AG04450 (cell line): ENCODE measurements at places on chromosomes 12 and 14.

DNA sequence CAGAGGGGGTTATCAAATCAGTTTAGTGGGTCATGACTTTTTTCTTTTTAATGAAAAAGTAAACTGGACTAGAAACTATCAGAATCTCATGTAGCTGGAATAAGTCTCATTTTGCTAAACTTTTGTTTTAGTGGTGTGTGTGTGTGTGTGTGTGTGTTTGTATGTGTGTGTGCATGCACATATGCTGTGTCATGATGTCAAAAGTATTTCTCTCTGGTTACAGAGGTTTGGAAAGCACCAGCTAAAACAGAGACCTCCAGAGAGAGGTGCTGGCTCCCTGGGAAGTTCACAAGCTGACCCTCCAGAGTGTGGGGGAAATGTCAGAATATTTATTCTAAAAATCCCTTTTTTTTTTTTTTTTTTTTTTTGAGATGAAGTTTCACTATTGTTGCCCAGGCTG is 114.7 kb downstream of the LGMN start:
- DNase-seq: no peak

DNA sequence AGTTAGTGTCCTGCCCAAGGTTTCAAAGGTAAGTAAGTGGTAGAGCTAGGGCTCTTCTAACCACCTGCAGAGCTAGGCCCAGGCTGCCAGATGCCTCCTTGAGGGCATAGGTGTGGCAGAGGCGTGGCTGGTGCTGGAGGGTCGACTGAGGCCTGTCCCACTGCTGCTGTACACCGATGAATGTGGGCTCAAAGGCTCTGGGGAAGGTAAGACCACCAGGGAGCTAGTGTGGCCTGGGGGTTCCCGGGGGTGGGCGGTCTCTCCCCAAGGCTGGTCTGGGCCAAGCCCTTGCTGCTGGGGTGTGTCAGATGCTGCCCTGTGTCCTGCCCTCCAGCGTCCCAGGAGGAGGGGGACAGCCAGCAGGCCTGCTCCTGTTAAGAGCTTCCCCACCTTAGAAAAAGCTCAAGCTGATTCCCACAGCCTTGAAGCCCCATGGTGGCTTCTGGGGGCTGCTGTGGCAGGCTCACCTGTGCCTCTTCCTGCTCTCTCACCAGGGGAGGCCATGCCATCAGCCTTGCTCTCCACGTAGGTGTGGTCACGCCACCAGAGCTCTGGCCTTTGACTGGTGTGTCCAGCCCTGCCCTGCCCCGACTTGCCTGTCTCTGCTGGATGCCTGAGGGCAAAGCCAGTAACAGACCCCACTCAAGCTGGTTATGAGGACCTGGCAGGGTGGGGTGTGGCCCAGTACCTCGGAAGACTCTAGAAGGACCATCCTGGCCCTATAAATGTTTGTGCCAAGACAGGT is 36.8 kb downstream of the SH2B3 start:
- no peak for DNase-seq

DNA sequence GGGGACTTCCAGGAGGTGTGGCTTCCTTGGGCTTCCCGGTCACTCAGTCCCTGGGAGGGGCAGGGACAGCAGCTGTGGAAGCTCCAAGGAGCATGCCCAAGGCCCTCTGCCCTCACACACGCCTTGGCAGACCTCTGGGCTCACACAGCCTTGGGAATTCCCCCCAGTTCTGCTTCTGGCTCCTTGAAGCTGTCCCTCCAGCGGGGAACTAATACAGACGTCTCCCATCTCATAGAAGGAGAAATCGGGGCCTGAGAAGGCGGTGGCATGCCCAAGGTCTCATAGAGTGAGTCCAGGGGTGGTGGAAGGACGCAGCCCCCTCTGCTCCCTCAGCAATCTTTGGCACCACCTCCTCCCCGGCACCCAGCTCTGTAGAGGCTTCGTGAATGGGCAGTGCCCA is 15.7 kb upstream of the TMEM119 start:
- DNase-seq: no peak

DNA sequence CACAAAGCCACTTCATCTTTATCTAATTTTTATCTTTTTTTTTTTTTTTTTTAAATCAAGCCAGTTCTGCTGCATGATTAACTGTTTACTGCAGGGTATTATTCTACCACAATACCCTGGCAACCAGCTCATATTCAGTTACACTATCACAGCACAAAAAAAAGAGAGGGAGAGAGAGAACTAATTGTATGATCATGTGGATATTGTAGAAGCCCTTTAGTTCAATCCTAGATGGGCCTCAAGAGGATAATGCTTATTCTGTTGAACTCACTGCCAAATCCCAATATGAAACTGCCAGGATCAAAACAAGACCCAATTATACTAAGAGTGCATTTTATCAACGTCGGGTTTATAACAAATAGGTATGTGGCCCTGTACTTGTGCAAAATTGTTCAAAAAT is 51.5 kb downstream of the MED13L start:
- no peak for DNase-seq

GRCh38 chr12:133256321-133256720 is 20.6 kb upstream of the ANHX start:
- DNase-seq: no peak

GRCh38 chr14:104252256-104253215 is 114.1 kb downstream of the KIF26A start:
- no peak for DNase-seq

DNA sequence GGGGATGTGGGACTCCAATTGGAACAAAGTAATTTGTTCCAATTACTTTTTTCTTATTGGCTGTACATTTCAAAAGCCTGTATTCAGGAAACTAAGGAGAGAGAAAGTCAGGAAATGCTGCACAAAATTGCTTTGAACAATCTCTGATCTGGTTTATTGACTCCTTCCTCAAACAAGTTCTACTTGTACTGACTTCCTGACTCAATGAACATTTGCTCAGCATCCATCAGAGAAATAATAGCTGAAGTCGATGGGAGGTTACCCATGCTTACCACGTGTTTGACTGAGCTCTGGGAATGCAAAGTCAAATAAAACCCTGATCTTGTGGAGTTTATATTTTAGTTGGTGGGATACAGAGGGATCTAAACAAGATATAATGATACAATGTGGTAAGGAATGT is 15.4 kb upstream of the C12orf75 start:
- no peak for DNase-seq

- DNase-seq: no peak
Measured at GRCh38 chr12:44851586-44851985, 24.5 kb downstream of the NELL2 start.

DNA sequence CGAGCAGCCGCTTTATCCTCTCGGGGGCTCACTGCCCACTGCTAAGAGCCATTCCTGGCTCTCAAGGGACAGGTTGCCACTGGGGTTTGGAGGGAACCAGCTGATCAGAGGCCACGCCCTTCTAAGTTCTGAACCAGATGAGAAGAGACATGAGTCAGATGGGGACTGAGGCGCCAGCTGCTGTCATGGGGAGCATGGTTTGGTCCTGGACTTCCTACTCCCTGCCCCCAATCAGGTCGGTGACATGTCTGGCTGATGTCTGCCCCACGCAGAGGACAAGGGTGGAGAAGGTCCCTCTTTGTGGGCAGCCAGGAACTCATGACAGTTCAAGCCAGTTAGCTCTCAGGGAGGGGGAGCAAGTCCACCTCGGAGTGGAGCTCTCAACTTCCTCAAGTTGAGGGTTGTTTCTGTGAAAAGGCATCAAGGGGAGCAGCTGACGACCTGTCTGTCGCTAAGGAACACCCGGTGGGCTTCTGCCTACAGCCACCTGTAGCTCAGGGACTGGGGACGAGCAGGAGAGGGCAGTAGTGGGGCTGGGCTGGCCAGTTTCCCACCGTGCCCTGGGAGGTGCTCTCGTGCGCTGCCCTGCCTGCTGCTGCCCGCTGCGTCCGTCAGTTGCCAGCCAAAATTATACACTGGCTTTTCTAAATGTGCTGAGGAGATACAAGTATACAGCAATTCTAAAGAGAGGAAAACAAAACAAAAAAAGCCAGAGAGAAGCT is 20.5 kb downstream of the PSMC1 start:
- no peak for DNase-seq

DNA sequence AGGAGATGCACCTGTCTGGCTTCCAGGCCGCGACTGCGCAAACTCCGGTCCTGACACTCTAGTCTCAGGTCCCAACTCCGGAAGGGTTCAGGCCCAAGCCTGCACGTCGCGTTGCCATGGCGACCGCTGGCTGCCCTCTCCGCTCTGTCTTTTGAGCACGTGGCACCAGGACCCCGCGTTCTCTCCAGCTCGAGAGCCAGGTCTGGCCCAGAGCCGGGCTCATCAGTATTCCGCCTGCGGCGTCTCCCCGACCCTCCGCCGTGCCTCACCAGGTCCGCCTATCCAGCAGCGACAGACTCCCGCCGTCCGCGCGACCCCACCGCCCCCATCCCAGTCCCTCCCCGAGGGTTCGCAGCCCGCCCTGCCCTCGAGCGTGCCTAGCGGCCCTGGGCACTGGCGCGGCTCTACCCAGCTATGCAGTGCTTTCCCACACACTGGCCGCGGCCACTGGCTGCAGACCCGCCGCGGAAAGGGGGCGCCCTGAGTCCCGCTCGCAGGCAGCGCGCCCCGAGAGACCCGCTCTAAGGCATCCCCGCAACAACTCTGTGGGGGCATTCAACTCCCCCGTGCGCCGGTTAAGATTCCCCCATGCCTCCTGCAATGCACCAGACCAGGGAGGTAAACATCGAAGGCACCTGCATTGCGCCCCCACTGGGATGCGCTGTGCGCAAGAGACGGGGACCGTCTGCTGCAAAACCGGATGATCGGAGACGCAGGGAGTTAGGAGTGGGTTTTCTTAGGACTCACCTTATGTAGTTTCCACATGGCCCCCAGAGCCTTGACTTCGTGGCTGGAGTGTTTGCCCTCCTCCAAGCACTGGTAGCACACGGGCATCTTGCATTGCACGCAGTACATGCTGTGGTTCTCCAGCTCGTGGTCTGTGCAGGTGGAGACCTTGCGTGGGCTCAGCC is 1.3 kb downstream of the TRIM9 start:
- no peak for DNase-seq

GRCh38 chr14:59882957-59883356 is 12.4 kb upstream of the RTN1 start:
- DNase-seq: no peak

- no peak for DNase-seq
Measured at GRCh38 chr12:1633459-1633858, 4.4 kb downstream of the WNT5B start.

- no peak for DNase-seq
Measured at GRCh38 chr12:25126101-25126500, 68.9 kb downstream of the DNAI7 start.

GRCh38 chr12:103169-103981 is 36.8 kb downstream of the IQSEC3 start:
- no peak for DNase-seq

GRCh38 chr12:125403843-125404242 is 338.6 kb downstream of the AACS start:
- no peak for DNase-seq

GRCh38 chr12:82537436-82537835 is 149.3 kb upstream of the TMTC2 start:
- no peak for DNase-seq

GRCh38 chr12:14327711-14328110 is 37.8 kb upstream of the ATF7IP start:
- DNase-seq: no peak

DNA sequence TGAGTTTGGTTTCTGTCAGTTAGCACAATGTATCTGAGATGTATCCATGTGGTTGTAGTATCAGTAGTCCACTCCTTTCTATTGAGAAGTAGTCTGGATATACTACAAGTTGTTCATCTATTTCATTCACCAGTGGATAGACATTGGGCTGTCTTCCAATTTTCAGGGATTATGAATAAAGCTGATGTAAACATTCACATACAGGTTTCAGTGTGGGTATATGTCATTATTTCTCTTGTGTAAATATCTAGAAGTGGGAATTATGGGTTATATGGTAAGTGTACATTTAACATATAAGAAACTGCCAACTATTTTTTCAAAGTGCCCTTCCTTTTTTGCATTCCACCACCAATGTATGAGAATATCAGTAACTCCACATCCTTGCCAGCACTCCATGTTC is 35.9 kb downstream of the PHLDA1 start:
- DNase-seq: no peak

DNA sequence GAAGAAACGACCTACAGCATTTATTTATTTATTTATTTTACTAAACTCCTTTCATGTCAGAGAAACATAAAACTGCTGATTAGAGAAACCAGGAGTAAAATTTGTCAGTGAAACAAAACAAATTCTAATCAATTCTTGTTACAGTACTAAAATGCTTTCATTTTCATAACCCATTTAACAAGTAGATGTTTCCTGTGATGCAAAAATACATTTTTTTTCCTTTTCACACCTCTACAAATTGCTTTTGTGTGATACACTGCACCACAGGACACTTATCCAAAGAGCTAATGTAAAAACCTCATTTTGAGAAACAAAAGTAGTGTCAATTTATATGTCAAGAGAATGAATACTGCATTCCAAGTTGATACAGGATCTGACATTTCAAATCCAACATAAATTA is 155.1 kb downstream of the SYT1 start:
- DNase-seq: no peak

- DNase-seq: no peak
Measured at GRCh38 chr12:122909442-122910288, 13.7 kb upstream of the VPS37B start.

DNA sequence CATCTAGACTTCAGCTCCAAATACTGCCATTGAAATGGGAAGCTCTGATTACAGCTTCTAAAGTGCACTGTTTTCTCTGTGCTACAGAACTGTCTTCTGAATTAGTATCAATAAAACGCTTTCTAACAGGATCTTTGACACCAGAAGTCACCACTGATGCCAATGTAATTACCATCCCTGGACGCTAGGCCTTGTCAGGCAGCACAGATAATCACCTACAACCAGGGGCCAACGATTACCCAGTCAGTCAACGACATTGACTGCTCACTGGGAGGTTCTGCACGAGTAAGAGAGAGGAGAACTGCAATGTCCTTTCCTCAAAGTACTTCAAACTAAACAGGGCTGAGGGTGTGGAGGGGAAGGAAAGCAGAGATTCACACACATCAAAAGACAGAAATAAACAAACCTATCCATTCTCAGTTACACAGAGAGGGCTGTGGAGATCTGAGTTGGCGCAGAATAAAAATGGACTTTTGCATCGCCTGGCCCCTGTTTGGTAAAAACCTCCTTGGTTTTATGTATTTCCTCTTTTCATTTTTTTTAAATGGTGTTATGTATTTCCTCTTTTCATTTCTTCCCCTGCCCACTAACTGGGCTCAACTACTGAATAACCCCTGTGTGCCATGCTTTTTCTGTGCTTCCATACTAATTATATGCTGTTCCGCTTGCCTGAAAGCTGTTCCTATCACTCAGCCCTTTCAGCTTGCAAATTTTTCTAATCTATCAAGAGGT is 492.2 kb downstream of the APAF1 start:
- no peak for DNase-seq

- DNase-seq: no peak
Measured at GRCh38 chr12:57055824-57056223, 5.9 kb upstream of the MYO1A start.
